Stimulated activated CD4-positive, alpha-beta T cell treated with anti-CD3 and anti-CD28 coated beads, Interleukin-1b, Interleukin-23, amount 100 ng/mL, for 48 hours (primary cell): ENCODE measurements at places on chromosomes 5 and 9.

DNA sequence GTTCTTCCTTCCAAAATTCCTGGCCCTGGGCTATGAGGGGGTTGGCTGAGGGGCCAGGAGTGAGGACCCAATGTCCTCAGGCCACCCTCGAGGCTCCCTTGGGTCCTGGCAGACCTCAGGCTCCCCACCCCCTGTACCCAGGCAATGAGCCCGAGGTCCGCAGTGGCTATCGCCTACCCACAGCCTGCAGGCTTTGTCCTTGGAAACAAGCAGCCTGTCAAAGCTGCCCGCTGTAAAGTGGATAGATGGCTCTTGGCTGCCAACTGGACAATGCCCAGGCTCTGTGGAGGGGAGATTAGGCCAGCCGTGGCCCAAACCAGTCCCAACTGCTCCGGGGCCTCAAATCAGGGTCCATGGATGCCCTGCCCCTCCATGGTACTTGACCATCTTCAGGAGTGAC lies 2.2 kb upstream of the ADGRD2 start:
- no peak for DNase-seq

DNA sequence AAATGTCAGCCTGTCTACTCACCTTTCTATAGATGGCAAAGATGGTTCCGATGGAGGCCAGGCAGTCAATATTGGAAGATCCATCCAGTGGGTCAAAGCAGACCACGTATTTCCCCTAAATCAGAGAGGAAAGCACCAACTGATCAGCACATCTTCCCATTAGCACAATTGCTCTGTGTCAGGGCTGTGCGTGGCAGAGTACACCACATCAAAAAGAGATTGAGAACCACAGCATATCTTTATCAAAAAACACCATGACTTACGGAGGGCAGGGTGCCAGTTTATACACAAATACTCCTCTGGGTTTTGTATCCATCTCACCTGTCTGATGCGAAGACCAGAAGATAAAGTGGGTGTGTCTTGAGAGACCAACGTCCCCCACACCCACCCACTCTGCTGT lies 9.1 kb downstream of the FBP2 start:
- no peak for DNase-seq

- no peak for DNase-seq
Measured at GRCh38 chr5:166926138-166926537, 1365.3 kb upstream of the WWC1 start.

DNA sequence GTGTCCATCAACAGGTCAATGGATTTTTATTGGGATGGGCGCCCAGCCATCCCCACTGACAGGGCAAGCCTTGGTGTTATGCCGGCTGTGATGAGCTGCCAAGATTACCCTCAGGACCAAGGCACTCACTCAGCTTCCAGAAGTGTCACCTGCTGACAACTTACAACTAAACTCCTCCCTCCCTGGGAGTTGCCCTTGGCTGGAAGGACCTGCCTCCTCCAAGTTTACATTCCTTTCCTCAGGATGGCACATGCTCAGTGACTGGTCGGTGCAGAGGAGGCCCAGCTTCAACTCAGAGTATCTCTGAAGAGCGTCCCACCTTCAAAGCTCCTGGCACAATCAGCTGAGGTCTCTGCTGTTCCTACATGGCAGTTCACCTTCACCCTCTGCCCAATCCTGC lies 52.5 kb upstream of the ZBTB43 start:
- DNase-seq: no peak

GRCh38 chr9:18448101-18448500 lies 25.9 kb upstream of the ADAMTSL1 start:
- no peak for DNase-seq

- DNase-seq: no peak
Measured at GRCh38 chr5:9820691-9821449, 190.7 kb upstream of the TAS2R1 start.

GRCh38 chr5:149628221-149628620 lies 46.9 kb downstream of the ARHGEF37 start:
- no peak for DNase-seq

DNA sequence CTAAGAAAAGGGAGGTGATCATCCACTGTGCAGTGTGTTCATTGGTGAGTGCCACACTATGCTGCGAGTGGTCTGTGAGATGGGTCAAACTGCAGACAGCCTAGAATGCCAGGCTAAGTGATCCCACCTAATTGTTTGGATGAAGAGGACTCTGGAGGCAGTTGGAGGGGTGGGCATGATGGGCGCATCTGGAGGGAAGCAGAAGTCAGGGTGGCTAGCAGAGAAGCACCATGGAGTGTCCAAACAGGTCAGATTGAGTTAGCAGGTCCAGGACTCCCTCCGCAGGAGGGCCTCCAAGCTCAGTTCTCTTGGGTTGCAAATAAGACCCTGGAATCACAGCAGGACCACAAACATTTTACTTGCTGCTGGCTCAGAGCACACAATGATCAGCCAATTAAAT lies 19.9 kb upstream of the ANGPTL2 start:
- DNase-seq: no peak

GRCh38 chr5:174556756-174557155 lies 167.6 kb upstream of the MSX2 start:
- DNase-seq: no peak

GRCh38 chr9:136688274-136689107 lies 1.2 kb upstream of the AGPAT2 start:
- DNase-seq: no peak

- DNase-seq: no peak
Measured at GRCh38 chr5:67038817-67039603, 157.6 kb downstream of the CD180 start.

- DNase-seq: no peak
Measured at GRCh38 chr5:59157068-59157467, 574.2 kb downstream of the RAB3C start.
